ENCODE measurements at places on chromosomes 13 and 19.

GRCh38 chr13:74485757-74486156, 351.6 kb upstream of the KLF12 start:
- DNase-seq: no peak

DNA sequence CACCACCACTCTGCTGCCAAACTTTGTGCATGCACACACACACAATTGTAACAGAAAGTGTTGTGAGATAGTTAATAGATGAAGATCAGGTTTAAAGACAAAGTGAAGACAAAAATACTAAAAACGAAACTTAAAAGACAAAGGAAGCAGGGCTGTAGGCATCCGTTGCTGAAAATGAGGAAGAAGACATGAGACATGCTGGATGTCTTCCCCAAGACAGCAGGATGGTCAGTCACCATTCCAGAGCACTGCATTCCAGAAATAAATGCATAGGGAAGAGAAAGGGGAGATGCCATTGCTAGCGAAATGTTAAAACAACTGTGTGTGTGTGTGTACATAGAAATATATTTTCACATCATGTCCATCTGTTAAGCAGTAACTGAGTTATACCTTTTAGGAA, 520.1 kb downstream of the SUCLA2 start:
- DNase-seq: no peak

- no peak for DNase-seq
Observed at GRCh38 chr13:75512253-75512652, 25.4 kb downstream of the COMMD6 start.

DNA sequence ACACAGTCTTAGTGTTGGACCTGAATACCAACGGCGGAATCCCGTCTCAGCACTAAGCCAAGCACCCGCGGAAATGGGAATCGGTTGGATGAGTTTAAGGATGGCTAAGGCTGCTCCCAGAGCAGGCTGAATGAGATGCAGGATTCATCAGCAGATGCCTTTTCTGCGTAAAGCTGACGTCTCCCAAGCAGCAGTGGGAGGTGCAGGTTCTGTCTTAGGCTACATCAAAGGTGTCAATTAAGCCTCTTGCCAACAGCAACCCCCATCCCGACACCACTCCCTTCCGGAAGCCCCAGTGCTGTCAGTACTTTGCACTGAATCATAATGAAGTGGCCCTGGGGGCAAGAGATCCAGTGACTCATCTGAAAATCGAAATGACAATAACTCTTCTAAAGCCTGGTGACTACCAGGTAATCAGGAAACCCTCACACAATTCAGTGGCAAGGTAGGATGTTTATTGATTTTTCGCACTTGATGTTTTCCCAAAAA, 275.6 kb downstream of the DCLK1 start:
- no peak for DNase-seq

- no peak for DNase-seq
Observed at GRCh38 chr13:46181377-46181839, 569 bp downstream of the LCP1 start.

DNA sequence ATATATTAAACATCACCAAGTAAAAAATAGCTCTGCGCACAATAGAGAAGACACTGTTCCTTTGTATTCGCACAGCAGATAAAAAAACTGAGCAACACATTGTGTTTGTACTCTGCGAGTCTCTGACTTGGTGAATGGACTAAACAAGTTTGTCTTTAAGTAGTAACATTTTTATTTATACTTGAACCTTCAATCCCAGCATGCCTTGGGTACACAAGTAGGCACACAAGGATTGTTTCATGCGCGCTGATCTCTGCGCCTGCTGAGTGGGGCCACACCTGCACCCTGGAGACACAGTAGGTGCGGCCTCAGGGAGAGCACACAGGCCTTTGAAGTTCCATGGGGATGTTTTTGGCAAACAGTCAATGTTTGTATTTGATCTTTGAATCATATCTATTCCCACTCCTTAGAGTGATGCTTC, 318.9 kb downstream of the MYO16 start:
- no peak for DNase-seq

DNA sequence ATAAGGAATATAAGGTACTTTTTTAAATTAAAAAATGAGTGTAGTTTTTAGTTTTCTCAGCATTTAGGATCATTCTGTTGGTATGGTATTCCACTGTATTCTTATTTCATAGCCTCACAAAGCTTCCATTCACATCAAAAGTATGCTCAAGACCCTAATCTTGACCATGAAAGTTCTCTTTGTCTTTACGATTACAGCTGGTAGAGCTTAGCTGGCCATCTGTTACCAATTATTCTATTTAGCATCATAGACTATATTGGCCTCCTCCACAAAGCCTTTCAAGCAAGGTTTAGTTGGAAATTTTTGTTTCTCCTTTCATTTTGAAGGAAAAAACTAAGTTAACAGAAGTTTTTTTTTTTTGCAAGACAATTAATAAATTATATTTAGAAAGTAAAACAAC, 245.1 kb downstream of the KCTD12 start:
- no peak for DNase-seq

GRCh38 chr19:54418030-54418929, 3.0 kb downstream of the TTYH1 start:
- no peak for DNase-seq

DNA sequence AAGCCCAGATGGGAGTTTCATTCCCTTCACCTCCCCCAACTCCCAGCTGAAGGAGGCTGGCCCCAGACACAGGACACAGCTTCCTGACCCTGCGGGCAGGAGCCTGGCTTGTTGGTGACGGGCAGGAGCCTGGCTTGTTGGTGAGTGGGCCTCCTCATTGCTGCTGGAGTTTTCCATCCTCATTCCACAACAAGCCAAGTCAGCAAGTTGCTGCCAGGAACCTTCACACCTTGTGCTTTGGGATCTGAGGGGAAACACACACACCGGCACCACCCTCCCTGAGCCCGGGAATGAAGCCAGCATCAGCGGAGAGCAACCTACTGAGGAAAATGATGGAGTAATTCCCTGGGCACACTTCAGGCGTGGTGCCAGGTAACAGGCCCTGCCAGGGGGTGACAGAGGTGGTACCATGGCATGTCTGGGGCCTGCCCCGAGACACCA, 74.9 kb downstream of the ALOX5AP start:
- no peak for DNase-seq

GRCh38 chr13:98310485-98311199, 133.6 kb upstream of the RNF113B start:
- DNase-seq: no peak

GRCh38 chr19:34512254-34512822, 30.8 kb downstream of the WTIP start:
- no peak for DNase-seq

GRCh38 chr13:22012686-22013085, 341.8 kb downstream of the FGF9 start:
- no peak for DNase-seq

DNA sequence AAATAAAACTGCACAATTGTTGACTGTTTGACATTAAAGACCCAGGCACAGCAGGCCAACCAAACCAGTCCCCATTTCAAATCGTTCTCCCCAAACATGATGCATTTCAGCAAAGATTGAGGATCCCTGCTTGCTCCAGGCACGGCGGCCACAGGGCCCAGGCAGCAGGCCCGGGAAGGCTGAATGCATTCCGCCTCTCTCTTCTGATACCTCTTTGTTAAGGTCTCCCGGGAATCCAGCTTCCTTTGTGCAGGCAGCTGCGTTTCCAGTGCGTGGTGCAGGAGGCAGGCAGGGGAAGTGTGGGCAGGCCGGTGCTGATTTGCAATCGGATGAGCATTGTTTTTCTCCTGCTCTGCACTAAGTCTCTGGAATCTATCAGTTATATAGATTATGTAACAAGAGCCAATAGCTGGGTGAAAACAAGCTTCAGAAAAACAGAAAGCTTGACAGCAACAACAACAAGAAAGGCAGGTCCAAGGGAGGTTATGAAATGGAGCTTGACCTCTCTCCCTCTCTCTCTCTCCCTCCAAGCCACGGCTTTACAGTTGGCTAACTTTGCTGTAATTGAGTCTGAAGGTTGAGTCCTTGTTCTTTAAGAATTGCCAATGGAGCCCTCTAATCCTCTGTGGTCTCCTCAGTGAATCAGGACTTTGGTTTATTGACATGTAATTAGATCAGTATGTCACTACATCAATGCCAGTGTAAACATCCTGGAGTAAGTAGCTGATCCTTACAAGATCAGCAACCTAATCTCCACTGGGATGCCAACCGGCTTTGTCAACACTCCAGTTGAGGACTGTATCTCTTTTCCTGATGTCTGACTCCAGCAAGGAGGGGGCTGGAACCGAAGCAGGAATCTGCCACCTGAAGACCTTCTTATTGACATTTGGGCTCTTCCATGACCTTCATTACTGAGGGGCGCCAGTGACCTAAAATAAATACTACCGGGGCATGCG, 338.0 kb downstream of the TEX29 start:
- DNase-seq: no peak

DNA sequence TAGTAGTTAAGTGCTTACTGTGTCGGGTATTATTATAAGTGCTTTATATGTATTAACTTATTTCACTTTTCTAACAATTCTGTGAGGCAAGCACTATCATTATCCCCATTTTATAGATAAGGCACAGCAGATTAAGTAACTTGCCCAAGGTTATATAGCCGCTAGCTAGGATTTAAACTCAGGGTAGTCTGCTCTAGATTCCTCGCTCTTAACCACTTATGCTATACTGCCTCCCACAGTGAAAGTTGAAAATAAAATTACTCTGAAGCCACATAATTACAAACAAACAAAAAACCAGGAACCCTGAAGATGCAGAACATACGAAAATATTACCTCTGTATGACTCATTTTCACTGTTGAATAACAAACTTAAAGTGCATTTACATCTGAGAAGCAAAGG, 3.9 kb downstream of the TEX30 start:
- DNase-seq: no peak

DNA sequence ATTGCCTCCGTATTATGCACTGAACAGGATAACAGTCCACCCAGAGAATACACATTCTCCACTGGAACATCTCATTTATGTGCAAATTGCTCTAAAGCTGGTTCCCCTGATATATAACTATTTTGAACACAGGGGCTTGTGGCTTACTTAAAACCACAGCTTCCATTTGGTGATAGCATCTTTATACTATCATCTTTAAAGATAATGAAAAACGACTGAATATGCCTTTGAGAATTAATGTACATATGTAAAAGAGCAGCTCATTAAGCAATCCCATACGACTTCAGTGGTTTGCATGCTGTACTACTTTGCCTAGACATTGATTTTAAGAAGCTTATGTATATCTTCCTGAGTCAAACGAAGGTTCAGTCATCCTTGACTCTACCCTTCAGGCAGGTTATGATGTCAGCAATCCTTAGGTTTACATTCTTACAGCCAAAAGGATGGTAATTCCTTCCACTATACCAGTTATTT, 40.8 kb downstream of the BRD4 start:
- DNase-seq: no peak

DNA sequence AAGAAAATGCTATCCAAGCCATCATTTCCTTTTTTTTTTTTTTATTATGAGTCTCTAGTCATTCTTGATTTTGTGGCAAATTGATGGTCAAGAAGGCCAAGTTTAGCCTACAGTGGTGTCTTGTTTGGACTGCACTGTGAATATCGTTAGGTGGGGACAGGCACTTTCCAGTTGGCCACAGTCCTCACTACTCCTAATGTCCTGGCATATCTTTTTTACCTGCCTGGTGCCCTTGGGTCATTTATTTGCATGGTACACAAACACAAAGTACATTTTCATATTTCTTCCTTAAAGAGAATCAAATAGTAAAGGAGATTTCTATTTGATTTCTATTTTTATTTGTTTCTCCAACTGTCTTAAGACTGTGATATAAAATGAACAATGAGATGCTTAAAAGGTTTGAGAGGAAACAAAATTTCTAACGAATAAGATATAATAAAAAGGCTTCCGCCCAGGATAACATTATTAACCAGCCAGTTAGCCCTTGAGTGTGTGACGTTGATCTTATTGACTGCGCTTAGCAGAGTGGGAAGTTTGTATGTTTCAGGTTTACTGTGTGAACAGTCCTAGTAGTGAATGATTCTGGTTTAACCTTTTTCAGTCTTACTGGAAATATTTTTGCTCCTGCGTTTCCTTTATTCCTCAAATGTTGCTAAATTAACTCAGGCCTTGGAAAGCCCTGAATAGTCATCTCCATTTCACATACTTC, 312.0 kb downstream of the ATP8A2 start:
- DNase-seq: no peak

DNA sequence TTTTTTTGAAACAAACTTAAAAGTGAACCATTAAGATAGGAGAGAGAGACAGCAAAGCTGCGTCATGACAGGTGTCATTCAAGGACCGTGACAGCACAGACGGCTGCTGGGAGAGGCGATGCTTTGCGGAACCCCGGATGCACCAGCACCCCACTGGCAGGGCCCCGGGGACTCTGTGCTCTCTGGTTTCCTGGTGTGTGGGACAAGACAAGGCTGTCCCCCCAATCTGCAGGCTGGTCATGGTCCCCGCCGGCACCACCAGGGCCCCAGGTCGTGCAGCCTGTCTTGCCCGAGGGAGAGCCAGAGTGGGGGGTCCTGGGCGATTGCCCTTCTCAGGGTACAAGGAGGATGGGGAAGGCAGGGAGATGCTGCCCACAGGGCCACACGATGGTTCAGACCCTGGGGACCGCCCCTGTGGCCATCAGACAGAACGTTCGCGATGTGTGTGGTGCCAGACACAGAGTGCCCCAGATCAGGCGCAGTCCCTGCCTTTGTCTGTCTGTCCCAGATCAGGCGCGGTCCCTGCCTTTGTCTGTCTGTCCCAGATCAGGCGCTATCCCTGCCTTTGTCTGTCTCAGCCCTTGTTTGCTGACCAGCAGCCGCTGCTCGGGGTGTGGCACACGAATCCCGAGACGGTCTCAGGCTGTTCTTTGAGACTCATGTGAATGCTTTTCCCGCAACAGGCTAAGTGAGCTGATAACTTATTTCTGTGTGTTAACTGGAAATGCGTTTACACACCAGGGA, 36.1 kb downstream of the ADPRHL1 start:
- DNase-seq: no peak

DNA sequence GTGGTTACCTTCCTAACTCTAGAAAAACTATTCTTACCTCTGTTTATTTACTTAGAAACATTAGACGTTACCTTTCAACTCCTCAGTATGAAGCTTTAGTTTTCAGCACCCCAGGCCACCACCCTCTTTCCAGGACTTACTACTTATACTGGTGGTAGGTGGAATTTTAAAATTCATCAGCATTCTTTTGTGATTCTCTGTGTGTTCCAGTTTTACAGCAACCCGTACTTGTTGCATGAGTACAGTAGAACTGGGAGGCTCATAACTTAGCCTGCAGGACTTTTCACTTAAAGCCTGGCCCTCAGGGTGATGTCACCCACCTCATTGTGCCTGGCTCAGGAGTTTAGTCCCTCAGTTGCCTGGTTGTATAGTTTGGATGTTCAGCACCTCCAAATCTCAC, 49.4 kb upstream of the ALOX5AP start:
- DNase-seq: no peak

DNA sequence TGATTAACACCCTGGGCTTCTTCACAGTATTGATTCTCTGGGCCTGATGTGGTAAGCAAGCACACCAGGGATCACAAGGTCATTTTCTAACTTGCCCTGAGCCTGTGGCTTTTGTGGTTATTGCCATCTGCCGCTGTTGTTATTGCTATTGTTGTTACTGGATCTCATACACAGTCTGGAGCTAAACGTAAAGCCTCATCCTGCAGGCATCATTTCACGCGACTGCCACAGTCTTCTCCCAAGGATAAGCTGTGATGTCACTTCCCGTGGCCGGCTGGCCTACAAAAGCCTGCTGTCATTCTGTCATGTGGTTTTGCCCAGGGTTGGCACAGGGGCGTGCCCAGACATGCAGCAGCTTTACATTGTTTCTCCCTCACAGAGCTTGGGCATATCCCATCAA, 154.0 kb upstream of the GPR12 start:
- DNase-seq: no peak

- no peak for DNase-seq
Observed at GRCh38 chr19:18718015-18718526, 34.6 kb downstream of the CRTC1 start.

Data from T follicular helper cell (primary cell).